ENCODE measurements at places on chromosomes 3 and 15.

- DNase-seq: no peak
Observed at GRCh38 chr3:174016186-174016585, 618.6 kb downstream of the NLGN1 start.

GRCh38 chr3:38006031-38006430, 15.4 kb downstream of the VILL start:
- DNase-seq: no peak

- DNase-seq: no peak
Observed at GRCh38 chr3:10389339-10389738, 68.4 kb upstream of the SEC13 start.

- DNase-seq: no peak
Observed at GRCh38 chr15:92158426-92158825, 235.3 kb upstream of the ST8SIA2 start.

GRCh38 chr15:41881920-41882688, 11.7 kb downstream of the SPTBN5 start:
- DNase-seq: no peak

DNA sequence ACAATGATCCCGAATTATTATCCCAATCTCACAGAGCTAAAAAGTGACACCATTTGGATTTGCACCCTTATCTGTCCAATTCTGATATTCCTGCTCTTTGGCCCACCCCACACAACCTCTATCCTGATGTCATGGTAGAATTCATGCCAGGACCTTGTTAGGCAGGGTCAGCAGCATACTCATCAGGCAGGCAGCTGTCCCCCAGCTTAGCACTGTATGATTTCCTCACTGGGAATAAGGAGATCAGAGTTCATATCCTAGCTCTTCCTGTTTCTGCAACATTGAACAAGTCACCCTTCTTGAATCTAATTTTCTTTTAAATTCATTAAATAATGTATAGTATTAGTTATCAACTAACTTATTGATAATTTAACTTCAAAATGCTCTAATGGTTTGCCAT, 12.0 kb upstream of the C3orf80 start:
- no peak for DNase-seq

DNA sequence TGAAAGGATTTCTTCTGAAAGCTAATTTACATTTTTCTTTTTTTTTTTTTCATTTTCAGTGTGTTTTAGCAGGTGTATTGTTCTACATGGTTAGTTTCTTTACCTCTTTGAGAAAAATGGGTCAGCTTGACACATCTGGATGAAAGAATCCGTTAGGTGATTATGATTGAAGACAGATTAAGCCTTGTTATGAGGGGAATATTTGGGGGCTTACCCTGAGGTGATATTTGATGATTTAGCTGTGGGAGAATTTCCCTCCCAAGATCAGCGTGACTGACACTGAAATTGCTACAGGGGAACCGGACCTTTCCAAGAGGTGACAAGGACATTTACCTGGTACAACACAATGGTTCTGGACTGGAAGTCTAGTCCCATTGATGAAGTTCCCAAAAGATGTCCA, 147.5 kb downstream of the NFKBIZ start:
- DNase-seq: no peak

- no peak for DNase-seq
Observed at GRCh38 chr3:139933766-139934165, 1.2 kb upstream of the CLSTN2 start.

GRCh38 chr3:15502616-15503015, 18.9 kb downstream of the COLQ start:
- DNase-seq: no peak

All from hematopoietic multipotent progenitor cell treated with erythropoietin and hydrocortisone succinate and interleukin-3 and kit ligand, for 8 days (in vitro differentiated cells).